Esophagus squamous epithelium (tissue), 5 donors: ENCODE measurements at places on chromosomes 12 and 14. TPM values are rescaled to one million over a fixed set of nuclear protein-coding genes. Genes with fewer than 3 reads are reported as not detected.

DNA sequence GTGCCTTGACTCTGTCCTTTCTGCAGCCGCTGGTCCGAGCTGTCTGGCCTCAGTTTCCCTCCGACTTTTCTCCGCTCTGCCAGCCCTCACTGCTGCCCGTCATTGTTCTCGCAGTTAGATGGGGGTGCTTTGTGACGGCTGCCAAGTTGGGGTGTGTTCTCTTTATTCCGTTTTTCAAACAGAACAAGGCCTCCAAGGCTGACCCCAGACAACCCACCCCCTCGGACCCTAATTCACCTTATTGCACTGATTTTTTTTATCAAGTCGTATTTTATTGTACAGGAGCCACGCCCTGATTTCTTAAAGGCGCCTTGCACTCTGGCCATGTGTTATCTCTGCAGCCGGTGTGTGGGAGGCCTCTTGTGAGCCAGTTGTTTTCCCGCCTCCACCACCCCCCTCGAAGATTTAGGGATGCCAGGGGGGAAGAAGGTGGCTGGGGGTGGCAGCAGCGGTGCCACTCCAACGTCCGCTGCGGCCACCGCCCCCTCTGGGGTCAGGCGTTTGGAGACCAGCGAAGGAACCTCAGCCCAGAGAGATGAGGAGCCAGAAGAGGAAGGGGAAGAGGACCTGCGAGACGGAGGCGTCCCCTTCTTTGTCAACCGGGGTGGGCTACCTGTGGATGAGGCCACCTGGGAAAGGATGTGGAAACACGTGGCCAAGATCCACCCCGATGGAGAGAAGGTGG, 1.3 kb downstream of the VASH1 start:
- no peak for DNase-seq
- no peaks in the 10 kb centered on the region for H3K36me3 ChIP-seq
- H3K4me1 ChIP-seq, result no peaks in the 10 kb centered on the region
- H3K27ac ChIP-seq, result peak overlapping the region; percentile 55
- H3K4me3 ChIP-seq, result peak overlapping the region; percentile 52
- peaks cover 38% of the 10 kb centered on the region for H3K27me3 ChIP-seq

- DNase-seq, result no peak
- peaks cover 12% of the 10 kb centered on the region for H3K4me1 ChIP-seq
- no peak overlapping the region for H3K27ac ChIP-seq
- H3K4me3 ChIP-seq, result no peak overlapping the region
- H3K27me3 ChIP-seq, result no peaks in the 10 kb centered on the region
- no peaks in the 10 kb centered on the region for H3K36me3 ChIP-seq
Observed at GRCh38 chr12:31105668-31106067, 32.0 kb downstream of the DDX11 start.

GRCh38 chr12:49707812-49708147, 575 bp upstream of the FMNL3 start:
- no peaks in the 10 kb centered on the region for H3K36me3 ChIP-seq
- H3K27ac ChIP-seq, result no peak overlapping the region
- H3K27me3 ChIP-seq, result no peaks in the 10 kb centered on the region
- peaks cover 46% of the 10 kb centered on the region for H3K4me1 ChIP-seq
- no peak overlapping the region for H3K4me3 ChIP-seq

- peak overlapping the region; percentile 78 for H3K27ac ChIP-seq
- H3K36me3 ChIP-seq, result no peaks in the 10 kb centered on the region
- H3K27me3 ChIP-seq, result no peaks in the 10 kb centered on the region
- no peak for DNase-seq
Observed at GRCh38 chr14:22096514-22096895, 422.9 kb upstream of the OR4E1 start.

- peak within 1 kb of the TSS; percentile 47 for H3K4me3 ChIP-seq
- H3K36me3 ChIP-seq, result no peaks in the 10 kb centered on the region
- no peaks in the 10 kb centered on the region for H3K27me3 ChIP-seq
- no peak for DNase-seq
Observed at GRCh38 chr12:121038861-121039668, at the start of gene OASL. OASL (minus strand) TSS chr12:121039246; CDS start chr12:121038971, 275 bp downstream.

GRCh38 chr12:63843254-63843720, 1.2 kb upstream of the SRGAP1 start:
- H3K36me3 ChIP-seq, result no peaks in the 10 kb centered on the region
- no peak for DNase-seq
- H3K27me3 ChIP-seq, result no peaks in the 10 kb centered on the region
- H3K4me1 ChIP-seq, result peaks cover 26% of the 10 kb centered on the region
- H3K27ac ChIP-seq, result peak overlapping the region; percentile 85

- no peak overlapping the region for H3K4me3 ChIP-seq
- H3K36me3 ChIP-seq, result no peaks in the 10 kb centered on the region
- H3K27me3 ChIP-seq, result no peaks in the 10 kb centered on the region
Observed at GRCh38 chr14:89507926-89508460, 91.0 kb upstream of the FOXN3 start.

DNA sequence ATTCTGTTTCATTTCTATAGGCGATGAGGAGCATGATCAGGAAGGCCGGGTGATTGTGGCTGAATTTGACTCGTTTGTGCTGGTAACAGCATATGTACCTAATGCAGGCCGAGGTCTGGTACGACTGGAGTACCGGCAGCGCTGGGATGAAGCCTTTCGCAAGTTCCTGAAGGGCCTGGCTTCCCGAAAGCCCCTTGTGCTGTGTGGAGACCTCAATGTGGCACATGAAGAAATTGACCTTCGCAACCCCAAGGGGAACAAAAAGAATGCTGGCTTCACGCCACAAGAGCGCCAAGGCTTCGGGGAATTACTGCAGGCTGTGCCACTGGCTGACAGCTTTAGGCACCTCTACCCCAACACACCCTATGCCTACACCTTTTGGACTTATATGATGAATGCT, 1.9 kb downstream of the APEX1 start:
- no peak overlapping the region for H3K27ac ChIP-seq
- no peak for DNase-seq
- H3K4me1 ChIP-seq, result peaks cover 27% of the 10 kb centered on the region
- peaks cover 47% of the 10 kb centered on the region for H3K36me3 ChIP-seq
- no peak overlapping the region for H3K4me3 ChIP-seq

DNA sequence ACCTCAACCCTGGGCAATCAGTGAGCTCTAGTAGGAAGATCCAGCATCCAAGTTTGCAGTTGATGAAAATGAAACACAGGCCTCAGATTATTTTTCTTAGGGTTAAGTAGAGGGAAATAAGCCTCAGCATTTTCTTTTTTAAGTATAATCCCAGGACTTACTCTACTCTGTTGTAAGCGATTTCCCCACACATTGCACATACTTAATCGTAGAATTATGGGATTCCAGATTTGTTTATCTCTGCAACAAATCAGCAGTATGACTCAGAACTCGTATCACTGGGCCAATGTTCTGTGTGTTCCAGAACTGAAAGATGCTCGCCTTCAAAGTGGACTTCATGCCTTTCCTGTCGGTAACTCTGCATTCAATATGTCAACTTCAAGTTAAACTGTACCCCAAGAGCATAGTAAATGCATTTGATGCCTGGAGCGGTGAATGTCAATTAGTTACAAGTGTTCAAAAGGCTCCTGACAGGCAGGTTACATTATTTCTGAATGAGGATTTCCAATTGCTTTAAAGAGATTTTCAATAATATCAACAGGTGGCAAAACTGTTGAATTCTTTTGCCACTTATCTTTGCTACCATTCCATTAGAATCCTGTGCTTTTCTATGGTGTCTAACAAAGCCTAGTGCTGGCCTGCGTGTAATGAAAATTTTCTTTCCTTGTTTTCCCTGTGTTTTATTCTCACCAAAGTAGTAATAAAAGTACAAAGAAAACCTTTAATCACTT, 323.8 kb upstream of the SYT1 start:
- H3K4me3 ChIP-seq, result no peak overlapping the region
- no peak overlapping the region for H3K27ac ChIP-seq
- DNase-seq, result no peak
- H3K27me3 ChIP-seq, result no peaks in the 10 kb centered on the region

GRCh38 chr12:2650261-2651067, 144.3 kb upstream of the FKBP4 start:
- peaks cover 17% of the 10 kb centered on the region for H3K27me3 ChIP-seq
- no peak overlapping the region for H3K4me3 ChIP-seq
- no peak for DNase-seq
- peaks cover 5% of the 10 kb centered on the region for H3K36me3 ChIP-seq
- H3K27ac ChIP-seq, result no peak overlapping the region
- H3K4me1 ChIP-seq, result no peaks in the 10 kb centered on the region

- H3K27ac ChIP-seq, result no peak overlapping the region
- no peaks in the 10 kb centered on the region for H3K27me3 ChIP-seq
- no peak overlapping the region for H3K4me3 ChIP-seq
- peaks cover 96% of the 10 kb centered on the region for H3K36me3 ChIP-seq
Observed at GRCh38 chr14:71734885-71735284, 197.3 kb upstream of the RGS6 start.

GRCh38 chr14:67918838-67919237, 99.3 kb downstream of the RAD51B start:
- H3K4me1 ChIP-seq, result no peaks in the 10 kb centered on the region
- no peaks in the 10 kb centered on the region for H3K36me3 ChIP-seq
- H3K27ac ChIP-seq, result no peak overlapping the region
- no peaks in the 10 kb centered on the region for H3K27me3 ChIP-seq

DNA sequence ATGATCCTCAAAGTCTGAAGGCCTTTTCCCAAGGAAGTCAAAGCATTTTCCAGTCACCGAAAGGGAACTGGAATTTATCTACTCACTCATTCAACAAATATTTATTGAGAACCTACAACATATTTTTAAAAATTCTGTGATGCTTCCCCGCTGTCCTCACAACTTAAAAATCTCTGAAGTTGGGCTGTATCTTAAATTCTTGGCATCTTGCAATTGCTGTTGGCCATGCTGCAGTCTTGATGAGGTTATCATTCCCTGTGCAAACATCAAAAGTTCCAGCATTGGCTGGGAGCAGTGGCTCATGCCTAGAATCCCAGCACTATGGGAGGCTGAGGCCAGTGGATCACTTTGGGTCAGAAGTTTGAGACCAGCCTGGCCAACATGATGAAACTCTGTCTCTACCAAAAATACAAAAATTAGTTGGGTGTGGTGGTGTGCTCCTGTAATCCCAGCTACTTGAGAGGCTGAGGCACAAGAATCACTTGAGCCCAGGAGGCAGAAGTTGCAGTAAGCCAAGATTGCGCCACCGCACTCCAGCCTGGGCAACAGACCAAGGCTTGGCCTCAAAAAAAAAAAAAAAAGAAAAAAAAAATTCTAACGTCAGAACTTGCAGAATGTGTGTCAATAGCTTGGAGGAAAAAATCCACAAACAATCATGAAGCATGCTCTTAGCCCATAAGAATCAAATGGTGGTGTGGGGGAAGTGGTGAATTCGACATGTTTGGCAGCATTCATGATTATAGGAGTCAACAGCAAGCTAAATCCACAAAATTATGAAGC, 34.9 kb downstream of the CCDC177 start:
- H3K27ac ChIP-seq, result no peak overlapping the region
- peaks cover 10% of the 10 kb centered on the region for H3K4me1 ChIP-seq
- no peaks in the 10 kb centered on the region for H3K27me3 ChIP-seq
- no peak overlapping the region for H3K4me3 ChIP-seq
- DNase-seq, result no peak

GRCh38 chr14:61244009-61244408, 37.1 kb downstream of the TMEM30B start:
- no peak for DNase-seq
- H3K27ac ChIP-seq, result no peak overlapping the region
- H3K4me3 ChIP-seq, result no peak overlapping the region

GRCh38 chr12:108461058-108461660, 53.9 kb upstream of the FICD start:
- no peaks in the 10 kb centered on the region for H3K27me3 ChIP-seq
- no peak overlapping the region for H3K4me3 ChIP-seq
- no peaks in the 10 kb centered on the region for H3K4me1 ChIP-seq
- no peak for DNase-seq

DNA sequence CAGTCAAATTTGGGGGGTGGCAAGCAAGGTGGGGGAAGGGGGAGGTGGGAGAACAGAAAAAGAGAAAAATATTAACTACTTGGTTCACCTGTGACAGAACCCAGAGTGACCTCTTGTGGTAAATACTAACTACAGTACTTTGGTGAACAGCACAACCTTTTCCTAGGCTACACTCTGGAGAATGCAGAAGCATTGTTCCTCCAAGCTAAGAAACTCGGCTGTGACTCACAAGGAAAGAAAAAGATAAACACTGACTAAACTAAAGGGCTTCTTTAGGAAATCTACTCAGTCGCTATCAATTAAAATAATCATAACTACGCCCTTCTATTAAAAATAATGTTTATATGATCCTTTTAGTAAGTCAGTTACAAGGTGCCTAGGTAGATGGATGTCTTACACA, 5.4 kb downstream of the KCNH5 start:
- H3K4me3 ChIP-seq, result no peak overlapping the region
- peaks cover 2% of the 10 kb centered on the region for H3K4me1 ChIP-seq
- H3K27ac ChIP-seq, result no peak overlapping the region

DNA sequence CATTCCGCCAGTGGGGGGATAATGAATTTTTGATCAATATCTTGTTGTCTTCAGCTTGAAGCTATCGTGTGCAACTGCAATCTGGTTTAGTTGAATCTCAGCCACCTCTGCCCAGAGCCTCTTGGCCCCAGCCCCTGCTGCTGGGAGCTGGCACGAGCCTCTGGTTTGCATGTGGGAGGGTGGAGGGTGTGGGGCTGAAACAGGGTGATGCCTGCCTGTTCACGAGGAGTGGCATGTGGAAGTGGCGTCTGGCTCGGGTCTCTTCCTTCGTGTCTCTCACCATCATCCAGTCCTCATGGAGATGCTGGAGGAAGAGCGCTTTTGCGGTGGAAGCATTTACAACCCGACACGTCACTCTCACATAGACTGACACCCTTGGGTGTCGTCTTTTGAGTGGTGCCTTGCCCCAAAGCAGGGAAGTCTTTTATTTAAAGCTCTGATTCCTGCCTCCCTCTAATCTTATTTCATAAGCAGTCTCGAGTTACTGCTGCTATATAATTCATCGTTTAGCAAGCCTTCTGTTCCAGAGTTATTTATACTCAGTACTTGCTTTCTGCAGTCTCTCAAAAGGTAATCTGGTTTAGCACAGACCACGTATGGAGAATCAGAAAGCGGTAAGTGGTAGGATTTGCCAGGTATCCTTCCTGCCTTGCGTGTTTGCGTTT, 64.5 kb downstream of the AACS start:
- H3K36me3 ChIP-seq, result no peaks in the 10 kb centered on the region
- H3K4me1 ChIP-seq, result no peaks in the 10 kb centered on the region
- H3K27me3 ChIP-seq, result no peaks in the 10 kb centered on the region
- H3K27ac ChIP-seq, result no peak overlapping the region

GRCh38 chr12:71691504-71692129, 5.7 kb downstream of the TMEM19 start:
- H3K27me3 ChIP-seq, result no peaks in the 10 kb centered on the region
- H3K4me1 ChIP-seq, result peaks cover 40% of the 10 kb centered on the region
- no peak overlapping the region for H3K27ac ChIP-seq
- H3K36me3 ChIP-seq, result peaks cover 5% of the 10 kb centered on the region
- H3K4me3 ChIP-seq, result no peak overlapping the region

LYZ gene
- 2.7 TPM for total RNA-seq

LHX5 gene
- total RNA-seq, result not detected

CMKLR1 gene
- 0.19 TPM for total RNA-seq

KRT74 gene
- not detected for total RNA-seq

TMEM63C gene
- total RNA-seq, result 9.8 TPM

CABP1 gene
- 0.32 TPM for total RNA-seq

FGF23 gene
- not detected for total RNA-seq

KLHL33 gene
- not detected for total RNA-seq

SIX6 gene
- total RNA-seq, result not detected

WNT1 gene
- total RNA-seq, result not detected

FNTB gene
- 16.2 TPM for total RNA-seq
